ENCODE measurements at places on chromosomes 16 and 17.

DNA sequence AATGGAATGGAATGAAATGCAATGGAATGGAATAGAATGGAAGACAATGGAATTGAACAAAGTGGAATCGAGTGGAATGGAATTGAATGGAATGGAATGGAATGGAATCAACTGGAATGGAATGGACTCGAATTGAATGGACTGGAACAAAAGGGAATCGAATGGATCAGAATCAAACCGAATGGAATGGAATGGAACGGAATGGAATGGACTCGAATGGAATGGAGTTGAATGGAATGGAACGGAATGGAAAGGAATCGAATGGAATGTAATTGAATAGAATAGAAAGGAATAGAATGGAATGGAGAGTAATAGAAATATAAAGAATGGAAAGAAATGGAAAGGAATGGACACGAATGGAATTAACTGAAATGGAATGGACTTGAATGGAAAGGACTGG is 475.2 kb upstream of the WSB1 start:
- no peak for DNase-seq

DNA sequence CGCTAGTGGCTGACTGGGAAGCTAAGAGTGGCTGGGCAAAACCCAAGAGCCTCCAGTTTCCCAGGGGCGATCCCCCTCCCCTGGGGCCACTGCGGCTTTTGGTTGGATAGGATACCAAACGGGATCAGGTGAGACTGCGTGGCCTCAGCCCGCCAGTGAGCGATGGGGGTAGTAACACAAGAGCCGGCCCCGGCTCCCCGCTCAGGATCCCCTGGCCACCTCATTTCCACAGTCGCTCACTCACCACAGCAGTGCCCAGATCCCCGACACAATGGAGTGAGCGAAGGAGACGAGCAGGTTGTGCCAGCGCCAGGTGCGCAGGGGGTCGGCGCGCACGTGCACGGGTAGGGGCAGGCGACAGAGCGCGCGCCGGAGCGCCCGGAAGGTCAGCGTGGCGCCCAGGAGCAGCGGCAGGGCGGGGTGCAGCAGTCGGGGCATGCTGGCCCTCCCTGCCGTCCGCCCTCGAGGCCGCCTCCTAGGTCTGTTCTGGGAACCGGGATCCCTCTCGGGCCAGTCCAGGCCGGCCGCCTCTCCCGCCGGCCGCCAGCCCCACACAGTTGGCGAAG is 290 bp downstream of the TLCD1 start:
- no peak for DNase-seq

DNA sequence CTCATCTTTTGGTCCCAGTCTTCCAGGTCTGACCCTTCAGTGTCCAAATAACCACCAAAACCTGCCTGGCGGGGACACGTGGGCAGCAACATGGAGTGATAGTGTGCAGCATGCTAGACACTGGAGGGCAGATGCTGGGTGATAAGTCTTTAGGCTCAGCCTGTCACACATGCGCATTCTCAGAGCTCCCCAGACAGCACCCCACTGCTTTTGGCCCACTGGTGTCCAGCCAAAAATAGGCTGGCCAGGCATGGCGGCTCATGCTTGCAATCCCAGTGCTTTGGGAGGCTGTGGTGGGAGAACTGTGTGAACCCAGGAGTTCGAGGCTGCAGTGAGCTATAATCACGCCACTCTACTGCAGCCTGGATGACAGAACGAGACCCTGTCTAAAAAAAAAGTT is 12.3 kb downstream of the GINS2 start:
- no peak for DNase-seq

DNA sequence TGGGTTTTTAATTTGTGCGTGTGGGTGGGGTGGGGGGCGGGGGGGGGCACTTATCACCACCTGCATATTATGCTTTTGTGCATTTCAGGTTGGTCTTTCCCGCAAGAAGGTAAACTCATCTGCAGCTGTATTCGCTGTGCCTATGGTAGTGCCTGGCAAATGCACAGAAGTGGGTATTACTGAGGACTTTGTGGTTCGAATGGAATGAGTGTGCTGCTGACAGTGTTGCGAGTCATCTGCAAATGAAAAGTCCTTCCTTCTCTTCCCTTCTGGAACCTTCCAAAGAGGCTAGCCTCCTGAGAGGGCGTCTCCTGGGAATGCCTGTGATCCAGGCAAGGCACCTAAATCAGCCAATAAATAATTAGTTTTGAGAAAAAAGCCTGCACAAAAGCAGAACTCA is 532.9 kb downstream of the MAF start:
- DNase-seq = no peak

GRCh38 chr17:64171041-64171440 is 41.1 kb upstream of the ERN1 start:
- DNase-seq = no peak

DNA sequence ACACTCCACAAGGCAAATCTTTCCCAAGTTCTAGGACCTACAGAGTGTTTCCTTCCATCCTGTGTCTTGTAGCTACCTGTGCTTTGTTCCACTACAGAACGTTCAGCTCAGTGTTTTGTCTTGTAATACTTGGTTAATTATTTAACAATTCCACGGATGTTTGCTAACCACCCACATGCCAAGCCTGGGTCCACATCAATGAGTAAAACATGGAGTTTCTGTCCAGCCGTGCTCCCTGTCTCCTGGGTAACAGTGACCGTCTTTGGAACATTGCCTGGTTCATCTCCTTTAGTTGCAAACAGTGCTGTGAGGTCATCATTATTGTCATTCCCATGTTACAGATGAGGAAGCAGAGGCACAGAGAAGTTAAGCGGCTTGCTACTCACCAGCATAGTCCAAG is 41.3 kb downstream of the IRF8 start:
- DNase-seq = no peak

DNA sequence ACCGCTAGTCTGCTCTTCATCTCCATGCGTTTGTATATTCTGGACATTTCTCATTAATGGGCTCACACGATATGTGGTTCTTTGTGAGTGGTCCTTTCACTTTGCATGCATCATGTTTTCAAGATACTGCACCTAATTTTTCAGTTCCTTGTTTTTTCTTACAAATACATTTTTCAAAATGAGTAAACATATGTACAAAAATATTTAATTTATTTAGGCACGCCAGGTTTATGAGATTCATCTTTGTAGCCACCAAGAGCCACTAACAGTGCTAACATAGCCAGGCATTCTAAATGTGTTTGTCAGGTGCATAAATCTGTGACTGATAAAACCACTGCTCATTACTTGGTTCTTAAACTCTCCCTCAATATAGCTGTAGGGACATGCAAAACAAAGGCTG is 375.3 kb downstream of the WWOX start:
- no peak for DNase-seq

- DNase-seq = no peak
Observed at GRCh38 chr17:58005728-58006559, 1.1 kb downstream of the SRSF1 start.

DNA sequence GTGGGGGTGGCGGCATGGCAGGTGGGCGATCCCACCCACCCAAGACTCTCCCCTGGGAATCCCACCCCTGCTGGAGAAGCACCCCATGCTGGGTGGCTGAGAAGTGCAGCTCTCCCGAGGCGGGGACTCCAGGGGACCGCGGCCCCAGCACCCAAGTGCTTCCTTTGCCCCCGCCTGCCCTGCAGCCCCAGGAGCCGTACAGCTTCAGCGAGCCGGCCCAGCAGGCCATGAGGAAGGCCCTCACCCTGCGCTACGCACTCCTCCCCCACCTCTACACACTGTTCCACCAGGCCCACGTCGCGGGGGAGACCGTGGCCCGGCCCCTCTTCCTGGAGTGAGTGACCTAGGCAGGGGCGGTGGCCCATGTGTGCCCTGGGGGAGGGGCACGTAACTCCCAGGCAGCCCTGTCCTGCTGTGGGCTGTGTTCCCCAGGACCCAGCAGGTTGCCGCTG is 11.7 kb downstream of the GAA start:
- no peak for DNase-seq

- no peak for DNase-seq
Observed at GRCh38 chr17:39410279-39410678, 8.9 kb upstream of the FBXL20 start.

DNA sequence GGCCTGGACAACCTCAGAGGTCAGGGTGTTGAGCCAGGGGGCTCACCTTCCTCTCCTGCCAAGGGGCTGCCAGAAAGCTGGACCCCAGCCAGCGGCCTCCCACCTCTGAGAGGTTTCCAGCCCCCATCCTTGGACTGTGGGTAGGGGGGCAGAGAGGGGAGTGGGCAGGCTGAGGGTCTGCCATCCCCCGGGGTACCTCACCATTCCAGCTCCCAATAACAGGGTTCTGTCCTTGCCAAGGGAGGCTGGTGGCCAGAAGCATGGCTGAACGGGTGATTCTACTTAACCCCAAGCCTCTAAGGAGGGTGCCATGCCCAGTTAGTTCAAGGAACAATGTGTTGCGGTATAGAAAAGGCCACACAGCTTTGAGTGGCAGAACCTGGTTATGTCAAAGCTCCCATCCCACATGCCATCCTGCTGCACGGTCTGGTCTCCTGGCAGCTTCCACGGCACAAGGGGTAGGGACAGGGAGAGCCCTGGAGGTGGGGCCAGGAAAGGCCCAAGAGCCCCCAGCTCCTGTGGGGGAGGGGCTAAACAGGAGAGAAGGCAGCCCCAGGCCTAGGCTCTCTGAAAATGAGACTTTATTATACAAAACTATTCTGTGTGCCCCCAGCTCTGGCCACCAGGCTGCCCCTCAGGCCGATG is 19.8 kb downstream of the B9D1 start:
- no peak for DNase-seq

DNA sequence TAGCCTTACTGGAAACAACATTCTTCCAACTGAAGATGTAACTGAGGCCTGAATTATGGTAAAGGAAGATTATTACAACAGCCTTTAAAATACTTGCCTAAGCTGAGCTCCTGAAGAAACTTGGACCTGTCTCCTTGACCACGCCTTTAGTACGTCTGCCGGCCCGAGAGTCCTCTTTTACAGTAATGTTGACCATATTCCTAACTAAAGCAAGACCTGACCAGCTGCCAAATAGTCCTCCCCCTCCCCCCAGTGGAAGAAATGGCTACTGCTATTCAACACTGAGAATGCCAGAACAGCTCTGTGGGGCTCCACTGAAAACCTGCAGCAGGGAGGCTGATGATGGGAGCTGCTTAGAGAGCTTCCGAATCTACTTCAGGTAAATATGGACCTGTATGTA is 12.6 kb upstream of the FOXJ1 start:
- DNase-seq = no peak

- no peak for DNase-seq
Observed at GRCh38 chr16:85372627-85373372, 240.3 kb upstream of the GSE1 start.

DNA sequence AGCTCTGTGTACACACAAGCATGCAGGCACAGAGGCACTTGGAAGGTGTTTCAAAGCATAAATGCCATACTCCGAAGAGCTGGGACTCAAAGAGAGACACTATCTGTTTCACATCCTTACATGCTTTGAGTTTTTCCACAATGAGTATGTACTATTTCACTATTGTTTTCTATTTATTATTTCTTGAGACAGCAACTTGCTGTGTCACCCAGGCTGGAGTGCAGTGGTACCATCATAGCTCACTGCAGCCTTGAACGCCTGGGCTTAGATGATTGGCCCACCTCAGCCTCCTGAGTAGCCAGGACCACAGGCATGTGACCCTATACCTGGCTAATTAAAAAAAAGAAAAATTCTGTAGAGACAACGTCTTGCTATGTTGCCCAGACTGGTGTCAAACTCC is 31.6 kb downstream of the CYB5D2 start:
- DNase-seq = no peak

GRCh38 chr17:19397556-19398041 is 10.6 kb upstream of the MFAP4 start:
- DNase-seq = no peak

GRCh38 chr16:76345163-76345661 is 68.0 kb downstream of the CNTNAP4 start:
- DNase-seq = no peak

DNA sequence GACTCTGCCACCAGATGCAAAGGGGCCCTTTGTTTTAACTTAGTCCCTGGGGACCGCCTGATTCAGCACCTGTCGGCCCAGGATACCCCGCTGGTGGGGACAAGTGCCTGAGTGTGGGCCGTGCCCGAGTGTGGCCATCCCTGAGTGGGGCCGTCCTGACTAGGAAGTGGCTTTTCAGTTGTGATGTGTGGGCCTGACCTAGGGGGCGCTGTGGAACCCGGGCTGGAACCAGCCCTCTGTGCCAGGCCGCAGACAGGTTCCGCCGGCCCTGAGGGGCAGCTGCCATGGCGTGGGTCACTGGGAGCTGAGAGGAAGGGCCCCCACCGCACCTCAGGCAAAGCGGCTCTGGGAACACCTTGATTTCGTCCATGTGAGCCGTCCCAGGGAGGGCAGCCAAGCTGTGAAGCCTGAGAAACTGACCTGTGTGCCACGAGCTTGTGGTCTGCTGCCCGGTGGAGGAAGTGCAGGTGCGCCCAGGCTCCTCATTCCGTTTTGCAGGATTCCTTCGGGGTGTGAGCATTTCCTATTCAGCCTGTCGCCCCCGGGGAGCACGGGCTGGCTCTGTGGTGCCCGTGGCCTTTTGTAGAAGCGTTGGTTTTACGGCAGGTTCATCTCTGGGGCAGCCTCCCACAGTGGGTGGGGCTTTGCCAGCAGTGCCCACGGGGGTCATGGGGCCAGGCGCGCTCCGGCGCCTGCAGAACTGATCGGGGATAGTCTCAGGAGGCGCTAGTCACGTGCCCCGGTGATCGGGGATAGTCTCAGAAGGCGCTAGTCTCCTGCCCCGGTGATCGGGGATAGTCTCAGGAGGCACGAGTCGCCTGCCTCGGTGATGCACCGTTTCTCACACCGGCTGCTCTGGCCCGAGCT is 5.3 kb downstream of the RPL13 start:
- DNase-seq = no peak

DNA sequence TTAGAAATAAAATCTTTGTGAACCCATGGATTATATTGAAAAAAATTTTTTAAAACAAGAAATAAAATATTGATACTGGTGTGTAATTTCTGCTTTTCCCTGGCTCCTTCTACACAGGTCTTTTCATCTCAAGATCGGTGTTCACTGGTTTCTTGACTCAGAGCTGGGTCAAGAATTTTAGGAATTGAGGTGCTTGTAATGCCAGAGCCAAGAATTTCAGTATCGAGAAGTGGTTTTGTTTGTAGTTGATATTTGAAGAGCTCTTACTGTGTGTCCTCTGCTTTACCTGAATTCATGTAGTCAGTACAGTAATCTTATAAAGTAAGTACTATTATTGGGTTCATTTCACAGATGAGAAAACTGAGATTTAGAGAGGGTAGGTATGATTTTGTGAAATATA is 7.3 kb downstream of the WWP2 start:
- DNase-seq = no peak

- DNase-seq = peak; percentile 78
Observed at GRCh38 chr16:30896889-30897733, 697 bp downstream of the CTF1 start.

Measured in SW 1271 (cell line).